ENCODE measurements at places on chromosomes 12 and 14.
A peak's percentile ranks its signal among the peaks of the same experiment; 100 is the strongest.

- no peak for DNase-seq
Measured at GRCh38 chr12:78696267-78696666, 168.3 kb upstream of the SYT1 start.

DNA sequence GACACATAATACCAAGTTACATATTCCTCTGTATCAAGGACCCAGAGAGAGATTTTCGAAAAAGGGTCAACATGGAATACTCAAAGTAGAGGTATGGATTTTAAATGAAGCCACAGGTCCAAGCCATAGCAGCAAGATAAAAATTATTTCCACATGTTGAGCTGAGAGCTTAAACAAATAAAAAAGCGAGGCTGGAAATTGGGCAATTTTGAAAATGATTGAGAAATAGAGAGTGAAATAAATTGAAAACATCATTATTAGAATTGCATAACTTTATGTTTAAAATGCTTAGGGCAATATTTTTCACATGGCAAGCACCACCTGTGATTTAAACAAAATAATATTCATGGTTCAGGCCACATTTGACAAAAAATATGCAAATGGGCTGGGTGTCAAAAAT lies 1251.0 kb upstream of the USP15 start:
- no peak for DNase-seq

DNA sequence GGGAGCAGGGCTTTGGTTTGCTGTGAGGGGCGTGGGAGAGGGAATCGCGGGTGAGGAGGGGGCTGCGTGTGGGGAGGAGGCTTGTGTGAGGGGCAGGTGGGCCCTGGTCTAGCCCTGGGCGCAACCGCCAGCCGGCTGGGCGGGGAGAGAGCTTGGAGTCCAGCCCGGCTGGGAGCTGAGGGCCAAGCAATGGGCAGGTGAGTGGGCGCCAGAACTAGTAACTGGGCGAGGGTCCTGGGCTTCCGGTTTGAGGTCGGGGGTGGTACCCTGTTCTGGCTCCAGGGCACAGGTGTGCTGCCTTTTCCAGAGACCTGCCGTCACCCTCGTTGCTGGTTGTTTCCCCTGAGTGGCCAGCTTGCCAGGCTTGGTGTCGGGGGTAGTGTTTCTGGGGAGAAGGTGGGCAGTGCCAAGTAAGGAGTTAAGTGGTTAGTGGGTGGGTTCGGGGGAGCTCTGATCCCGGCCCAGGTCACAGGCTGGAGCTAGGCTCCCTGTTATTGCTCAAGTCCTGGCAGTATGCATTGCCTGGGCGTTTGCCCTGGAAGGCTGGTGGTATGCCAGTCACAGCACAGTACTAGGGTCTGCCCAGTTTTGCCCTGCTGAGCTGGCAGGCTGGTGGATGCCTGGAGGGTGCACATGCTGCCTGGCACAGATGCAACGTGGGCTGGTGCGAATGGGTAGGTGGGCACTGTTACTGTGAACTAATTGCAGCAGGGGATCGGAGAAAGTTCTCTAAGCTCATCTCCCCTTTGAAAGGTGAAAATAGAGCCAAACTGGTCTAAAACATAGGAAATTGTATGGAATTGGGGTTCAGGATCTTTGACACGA lies 683 bp downstream of the CIPC start:
- DNase-seq, result peak; percentile 37

GRCh38 chr12:26346736-26347135 lies 151.4 kb downstream of the SSPN start:
- no peak for DNase-seq

DNA sequence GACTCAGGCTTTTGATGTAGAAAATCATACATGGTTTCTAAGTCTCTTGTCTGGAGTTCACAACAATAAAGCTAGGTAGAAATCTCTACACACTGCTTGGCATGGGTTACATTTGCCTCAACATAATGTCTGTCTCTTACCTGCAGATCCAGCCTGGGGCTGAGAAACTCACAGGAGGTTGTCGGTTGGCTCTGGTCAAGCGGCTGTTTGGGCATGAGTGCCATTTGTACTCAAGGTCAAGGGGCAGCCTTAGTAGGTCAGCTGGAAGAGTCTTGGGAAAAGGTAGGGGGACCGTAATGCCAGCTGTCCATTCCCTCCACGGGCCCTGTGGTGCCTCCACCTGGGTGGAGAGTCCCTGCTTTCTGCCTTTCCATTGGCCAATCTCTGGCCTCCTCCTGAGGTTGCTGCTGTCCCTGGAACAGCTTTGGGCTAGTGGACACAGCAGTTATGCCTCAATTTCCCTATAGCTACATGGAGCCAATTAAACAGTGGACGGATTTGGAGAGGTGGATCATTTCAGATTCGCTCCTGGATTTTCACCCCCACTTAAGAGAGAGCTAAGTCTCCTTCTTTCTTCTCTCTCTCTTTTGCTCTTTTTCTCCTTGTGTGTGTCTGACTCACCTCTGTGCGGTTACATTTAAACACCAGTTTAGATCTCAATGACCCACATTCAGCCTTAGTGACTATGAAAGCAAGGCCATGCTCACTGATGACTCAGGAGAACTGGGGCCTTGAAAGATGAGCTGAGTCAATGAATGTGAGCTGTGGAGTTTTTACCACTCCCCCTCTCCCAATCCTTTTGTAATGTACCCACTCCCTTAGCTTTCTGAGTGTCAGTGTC lies 132.8 kb upstream of the HIF1A start:
- no peak for DNase-seq

DNA sequence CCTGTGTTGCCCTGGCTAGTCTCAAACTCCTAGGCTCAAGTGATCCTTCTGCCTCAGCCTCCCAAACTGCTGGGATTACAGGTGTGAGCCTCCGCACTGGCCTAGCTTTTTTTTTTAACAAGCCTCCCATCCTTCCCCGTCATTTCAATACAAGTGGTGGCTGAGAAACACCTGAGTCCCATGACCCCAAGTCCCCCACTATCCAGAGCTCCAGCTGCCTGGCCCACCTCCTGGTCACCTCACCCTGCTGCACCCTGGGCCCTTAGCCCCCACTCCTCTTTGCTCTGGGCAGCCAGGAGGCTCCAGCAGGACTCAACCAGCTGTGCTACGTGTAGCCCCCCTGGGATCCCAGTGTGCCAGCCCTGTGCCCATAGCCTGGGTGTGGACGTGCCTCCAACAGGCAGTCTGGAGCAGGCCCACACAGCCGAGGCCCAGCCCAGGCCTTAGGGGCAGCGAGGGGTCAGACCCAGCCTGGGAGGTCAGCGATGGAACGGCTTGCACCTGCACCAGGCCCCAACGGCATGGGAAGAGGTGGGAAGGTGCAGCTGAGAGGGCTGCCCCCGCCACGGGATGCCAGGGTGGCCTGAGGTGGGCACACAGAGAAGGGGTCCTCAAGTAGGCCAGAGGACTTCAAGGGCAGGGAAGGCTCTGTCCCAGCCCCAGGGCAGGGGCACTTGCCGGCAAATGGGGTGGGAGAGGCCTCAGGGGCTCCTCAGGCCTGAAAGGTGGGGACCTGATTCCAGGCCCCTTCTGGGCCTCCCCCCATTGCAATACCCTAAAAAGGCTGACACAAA lies 6.5 kb downstream of the AHNAK2 start:
- DNase-seq, result no peak

- no peak for DNase-seq
Measured at GRCh38 chr14:61132894-61133293, 148.2 kb downstream of the TMEM30B start.

DNA sequence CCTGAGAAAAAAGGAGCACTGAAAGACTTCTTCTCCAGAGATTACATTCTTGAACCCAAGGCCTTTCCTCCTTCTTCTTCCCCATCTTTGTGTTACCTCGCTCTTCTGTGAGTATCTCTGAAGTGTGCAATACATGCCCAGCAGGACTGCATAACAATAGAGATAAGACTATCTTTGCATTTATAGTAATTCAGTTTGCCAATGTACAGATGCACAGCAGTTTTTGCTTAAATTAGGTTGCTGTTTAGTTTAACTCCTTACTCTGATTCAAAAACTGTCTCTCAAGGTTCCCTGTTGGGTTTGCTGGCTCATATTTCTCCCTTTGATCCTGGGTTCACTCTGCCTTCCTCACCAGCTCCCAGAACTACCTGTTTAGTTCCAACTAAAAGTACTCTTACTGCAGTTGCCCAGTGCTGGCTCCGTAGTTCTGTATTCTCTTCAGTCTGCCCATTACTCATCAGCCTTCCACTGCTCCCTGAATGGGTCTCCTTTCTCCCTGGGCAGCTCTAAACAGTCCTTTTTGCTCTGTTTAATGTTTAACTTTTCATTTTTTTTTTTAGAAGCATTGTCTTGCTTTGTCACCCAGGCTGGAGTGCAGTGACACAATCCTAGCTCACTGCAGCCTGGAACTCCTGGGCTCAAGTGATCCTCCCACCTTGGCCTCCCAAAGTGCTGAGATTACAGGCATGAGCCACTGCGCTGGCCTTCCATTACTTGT lies 180.6 kb upstream of the CAND1 start:
- no peak for DNase-seq

DNA sequence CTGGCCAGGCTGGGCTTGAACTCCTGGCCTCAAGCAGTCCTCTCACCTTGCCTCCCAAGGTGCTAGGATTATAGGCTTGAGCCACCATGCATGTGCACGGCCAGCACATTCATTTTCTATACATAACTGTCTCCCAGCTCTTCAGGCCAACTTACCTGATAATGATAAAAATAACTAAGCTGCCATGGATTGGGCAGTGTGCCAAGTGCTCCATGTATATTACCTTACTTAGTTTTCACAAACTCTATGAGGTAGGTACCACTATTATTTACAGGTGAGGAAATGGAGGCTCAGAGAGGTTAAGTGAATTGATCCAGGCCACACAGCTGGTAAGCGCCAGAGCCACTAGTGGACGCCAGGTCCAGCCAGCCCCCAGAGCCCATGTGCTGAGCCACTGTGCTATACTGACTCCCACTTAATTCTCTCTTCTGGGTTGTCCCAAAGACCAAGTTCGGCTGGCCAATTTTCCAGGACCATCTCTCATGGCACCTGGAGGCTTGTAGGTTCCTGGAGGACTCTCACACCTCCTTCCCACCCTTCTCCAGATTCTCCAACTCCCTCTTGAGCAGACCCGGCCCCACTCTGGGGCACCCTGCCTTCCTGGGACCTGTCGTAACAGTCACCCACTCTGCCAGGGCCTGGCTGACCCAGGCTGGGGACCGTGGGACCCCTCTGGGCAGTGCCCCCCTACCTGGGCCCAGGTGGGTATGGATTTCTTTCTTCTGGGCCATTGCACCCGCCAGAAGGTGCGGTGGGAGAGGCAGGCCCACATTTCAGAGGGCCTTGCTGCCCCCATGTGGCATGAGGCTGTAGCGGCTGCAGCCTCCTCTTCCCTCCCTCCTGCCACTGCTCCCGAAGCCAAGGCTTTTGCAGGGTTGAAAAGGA lies 30.2 kb upstream of the CIPC start:
- no peak for DNase-seq

DNA sequence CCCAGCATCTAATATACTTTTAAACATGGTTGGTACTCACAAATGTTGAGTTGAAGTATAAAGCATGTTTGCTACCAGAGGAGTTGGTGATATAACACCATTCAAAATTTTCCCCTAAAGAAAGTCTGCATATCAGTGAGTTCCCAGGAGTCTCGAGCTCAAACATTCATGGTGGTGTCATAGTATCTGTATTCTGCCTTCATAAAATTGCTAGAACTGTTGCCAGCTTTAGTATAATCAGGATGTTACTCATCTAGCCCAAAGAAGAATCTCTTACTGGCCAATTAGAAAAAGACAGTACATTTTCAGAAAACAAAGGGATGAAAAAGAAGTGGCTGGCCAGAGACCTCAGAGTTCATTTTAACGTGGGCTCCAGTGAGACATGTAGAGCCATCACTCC lies 374.7 kb downstream of the KCNH5 start:
- no peak for DNase-seq

- DNase-seq, result no peak
Measured at GRCh38 chr14:102863381-102863780, 59.1 kb upstream of the AMN start.

GRCh38 chr12:848882-849527 lies 96.6 kb downstream of the WNK1 start:
- no peak for DNase-seq

DNA sequence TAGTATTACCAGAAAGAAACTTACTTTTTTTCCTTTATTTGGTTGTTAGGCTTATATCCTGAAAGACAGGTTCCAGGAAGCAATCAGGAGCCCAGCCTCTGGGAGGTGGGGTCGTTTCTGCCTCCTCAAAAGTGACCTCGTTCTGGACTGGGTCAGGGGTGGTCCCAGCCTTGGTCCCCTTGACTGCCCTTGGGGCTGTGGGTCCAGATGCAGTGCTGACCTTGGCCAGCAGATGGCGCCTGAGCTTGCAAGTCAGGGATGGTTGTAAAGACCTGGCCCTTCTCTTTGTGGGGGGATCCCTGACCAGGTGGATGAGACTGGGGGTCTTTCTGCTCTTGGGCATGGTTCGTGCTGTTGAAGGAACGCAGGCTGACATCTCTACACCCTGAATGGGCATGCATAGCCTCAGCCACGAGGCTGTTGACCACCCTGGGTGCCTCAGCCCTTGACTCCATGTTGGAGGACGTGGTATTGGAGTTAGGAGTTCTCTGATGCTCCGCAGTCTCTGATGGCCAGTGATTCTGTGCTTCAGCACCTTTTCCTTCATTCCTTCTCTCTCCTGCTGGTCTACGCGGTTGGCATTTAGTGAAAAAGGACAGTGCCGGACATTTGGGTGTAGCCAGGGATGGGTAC lies 62.4 kb downstream of the ADCK1 start:
- no peak for DNase-seq

DNA sequence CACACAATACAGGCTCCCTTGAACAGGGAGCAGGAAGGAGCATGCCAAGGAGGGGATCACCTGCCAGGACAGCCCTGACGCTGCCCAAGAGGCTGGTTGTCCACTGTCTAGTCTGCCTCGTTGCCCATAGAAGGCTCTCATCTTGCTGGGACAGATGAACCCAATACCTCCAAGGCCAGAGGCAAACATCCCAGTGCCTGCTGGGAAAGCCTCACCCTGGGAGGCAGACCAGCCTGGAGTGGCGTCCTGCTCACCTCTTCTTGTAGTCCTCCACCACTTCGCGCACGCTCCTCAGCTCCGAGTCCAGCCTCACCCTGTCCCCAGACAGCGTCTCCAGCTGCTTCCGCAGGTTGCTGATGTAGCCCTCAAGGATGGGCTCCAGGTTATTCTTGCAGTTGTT lies 2.4 kb downstream of the KRT73 start:
- no peak for DNase-seq

GRCh38 chr14:30410986-30411385 lies 148.0 kb upstream of the G2E3 start:
- DNase-seq, result no peak

GRCh38 chr14:86938320-86938719 lies 1054.7 kb downstream of the GALC start:
- no peak for DNase-seq

- no peak for DNase-seq
Measured at GRCh38 chr14:33451211-33451610, 499.7 kb downstream of the EGLN3 start.

- no peak for DNase-seq
Measured at GRCh38 chr12:28159688-28160087, 30.6 kb upstream of the CCDC91 start.

DNA sequence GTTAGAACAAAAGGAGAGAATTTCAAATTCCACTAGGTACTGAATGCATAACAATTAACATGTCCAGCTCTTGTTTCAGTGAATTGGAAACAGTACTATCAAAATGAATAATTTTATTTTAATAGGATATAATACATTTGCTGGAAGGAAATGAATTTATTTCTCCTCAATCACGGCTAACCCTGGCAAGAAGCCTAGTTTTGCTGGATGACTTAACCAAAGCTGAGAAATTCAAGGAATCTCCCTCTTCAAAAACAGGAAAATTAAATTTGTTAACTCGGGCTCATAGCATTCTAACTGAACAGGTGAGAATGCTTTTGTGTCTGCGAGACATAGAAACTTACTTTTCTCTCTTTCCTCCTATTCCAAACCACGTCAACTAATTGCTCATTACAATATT lies 163.5 kb upstream of the NEDD1 start:
- DNase-seq, result no peak

All from esophagus squamous epithelium (tissue), 5 donors.